Coronary artery (tissue), 2 donors: ENCODE measurements at places on chromosomes 16 and 17.

DNA sequence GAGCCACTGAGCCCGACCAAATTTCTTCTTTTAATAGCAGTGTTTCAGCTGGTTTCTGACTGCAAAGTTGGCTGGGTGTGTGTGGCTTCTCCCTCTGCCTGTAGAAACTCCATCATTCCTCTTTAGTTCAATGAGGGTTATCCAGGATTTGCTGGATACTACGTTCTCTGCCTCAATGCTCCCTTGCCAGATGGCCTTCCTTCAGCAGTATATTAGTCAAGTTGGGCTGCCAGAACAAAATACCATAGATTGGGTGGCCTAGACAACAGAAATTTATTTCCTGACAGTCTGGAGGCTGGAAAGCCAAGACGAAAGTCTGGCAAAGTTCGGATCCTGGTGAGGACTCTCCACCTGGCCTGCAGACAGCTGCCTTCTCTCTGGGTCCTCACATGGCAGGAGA lies 103.7 kb downstream of the NOG start:
- DNase-seq = no peak

- no peak for DNase-seq
Measured at GRCh38 chr16:11312718-11313492, 31.8 kb upstream of the PRM1 start.

GRCh38 chr16:57132470-57132869 lies 40.1 kb downstream of the CPNE2 start:
- no peak for DNase-seq

GRCh38 chr16:76287466-76287865 lies 10.3 kb downstream of the CNTNAP4 start:
- no peak for DNase-seq

GRCh38 chr16:89922477-89922883 lies 662 bp upstream of the TUBB3 start:
- DNase-seq = peak; percentile 91

DNA sequence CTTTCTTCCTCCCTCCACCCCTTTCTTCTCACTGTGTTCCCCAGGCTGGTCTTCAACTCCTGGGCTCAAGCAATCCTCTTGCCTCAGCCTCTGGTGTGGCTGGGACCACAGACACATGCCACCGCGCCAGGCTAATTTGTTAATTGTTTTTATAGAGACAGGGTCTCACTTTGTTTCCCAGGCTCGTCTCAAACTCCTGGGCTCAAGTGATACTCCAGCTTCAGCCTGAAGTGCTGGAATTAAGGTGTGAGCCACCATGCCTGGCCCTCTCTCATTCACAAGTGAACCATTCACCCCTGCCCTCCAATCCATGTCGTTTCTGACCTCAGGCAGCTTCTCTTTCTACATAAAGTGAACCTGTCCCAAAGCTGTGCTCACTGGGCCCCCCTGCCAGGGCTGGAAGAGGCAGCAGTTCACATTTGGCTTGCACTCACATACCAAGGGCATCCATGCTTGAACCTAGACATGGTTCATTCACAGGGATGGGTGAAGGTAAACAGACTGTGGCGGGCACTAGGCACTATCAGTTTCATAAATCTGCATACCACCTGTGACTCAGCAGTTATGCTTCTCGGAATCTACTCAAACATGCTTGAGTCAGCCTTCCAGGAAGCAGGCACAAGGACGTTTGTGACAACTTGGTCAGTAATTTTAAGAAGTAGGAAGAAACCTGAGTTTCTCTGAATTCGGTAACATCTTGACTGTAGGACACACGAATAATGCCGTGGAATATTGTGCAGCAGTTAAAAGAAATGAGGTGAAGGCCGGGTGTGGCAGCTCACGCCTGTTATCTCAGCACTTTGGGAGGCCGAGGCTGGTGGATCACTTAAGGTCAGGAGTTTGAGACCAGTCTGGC lies 6.0 kb upstream of the RNF213 start:
- DNase-seq = no peak

- peak; percentile 84 for DNase-seq
Measured at GRCh38 chr17:37490022-37490587, 414 bp downstream of the DUSP14 start.

DNA sequence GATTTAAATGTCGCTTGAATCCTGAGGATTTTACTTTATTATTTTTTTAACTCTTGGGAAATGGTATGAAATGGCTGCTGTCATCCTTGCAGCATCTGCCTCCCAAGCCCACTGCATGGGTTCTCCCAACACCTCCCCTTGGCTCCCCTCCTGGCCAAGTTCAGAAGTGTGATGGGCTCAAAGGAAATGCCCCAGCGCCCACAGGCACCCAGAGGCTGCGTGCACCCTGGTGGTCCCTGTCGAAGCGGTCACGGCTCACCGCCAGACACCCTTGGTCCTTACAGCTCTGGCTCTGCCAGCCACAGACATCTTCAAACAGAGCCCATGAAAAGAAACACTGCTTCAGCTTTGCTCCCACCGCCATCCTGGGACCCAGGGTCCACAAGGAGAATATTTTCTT lies 334.7 kb downstream of the SOX9 start:
- DNase-seq = no peak

- DNase-seq = no peak
Measured at GRCh38 chr17:22694362-22695227, 1002.3 kb downstream of the KCNJ18 start.

DNA sequence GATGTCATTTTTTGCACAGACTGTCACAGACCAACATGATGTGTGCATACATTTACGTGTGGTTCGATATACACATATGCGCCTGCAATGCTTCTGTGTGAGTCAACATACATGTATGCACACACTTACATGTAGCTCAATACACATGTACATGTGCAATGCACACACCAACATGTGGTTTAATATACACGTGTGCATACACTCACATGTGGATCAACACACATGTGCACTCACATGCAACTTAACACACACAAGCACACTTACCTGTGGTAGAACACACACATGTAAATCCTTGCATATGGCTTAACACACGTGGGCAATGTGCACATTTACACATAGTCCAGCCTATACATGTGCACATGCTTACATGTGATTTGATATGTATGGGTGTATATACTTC lies 97.5 kb downstream of the CYLD start:
- DNase-seq = no peak

GRCh38 chr17:63425483-63425882 lies 20.6 kb downstream of the CYB561 start:
- DNase-seq = peak; percentile 81

DNA sequence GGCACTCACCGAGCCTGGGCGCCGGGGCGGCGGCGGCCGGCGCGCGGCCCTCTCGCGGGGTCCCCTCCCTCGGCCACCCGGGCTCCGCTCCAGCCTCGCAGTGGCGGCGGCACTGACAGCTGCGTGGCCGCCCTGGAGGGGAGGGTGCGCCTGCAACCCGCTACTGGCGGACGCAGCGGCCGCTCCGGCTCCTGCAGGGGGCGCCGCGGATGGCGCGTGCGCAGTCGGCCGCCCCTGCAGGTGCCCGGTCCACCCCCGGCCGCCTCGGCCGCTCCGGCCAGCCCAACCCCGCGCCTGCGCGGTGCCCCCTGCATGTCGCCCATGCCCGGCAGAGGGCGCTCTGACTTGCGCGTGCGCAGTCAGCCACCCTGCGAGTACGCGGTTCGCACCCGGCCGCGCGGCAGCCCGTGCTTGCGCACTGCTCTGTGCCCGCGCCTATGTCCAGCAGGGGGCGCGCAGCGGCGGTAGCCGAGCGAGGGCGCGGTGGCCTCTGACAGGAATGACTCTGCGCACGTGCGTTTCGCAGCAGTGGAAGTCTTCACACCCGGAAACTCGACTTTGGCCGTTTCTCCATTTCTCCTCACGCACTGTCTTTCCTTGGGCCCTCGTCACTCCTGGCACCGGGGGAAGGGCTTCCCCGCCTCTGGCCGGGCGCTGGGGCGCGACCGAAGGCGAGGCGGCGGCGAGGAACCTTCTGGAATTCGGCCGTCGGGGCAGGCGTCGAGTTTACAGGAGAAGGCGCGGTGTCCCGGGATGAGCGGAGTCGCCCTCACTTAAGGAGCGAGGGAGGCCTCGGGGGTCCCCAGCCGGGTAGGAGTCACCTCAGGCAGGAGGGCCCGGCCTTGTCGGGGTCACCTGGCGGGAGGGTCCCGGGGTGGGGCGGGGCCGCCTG lies at the start of gene ABCA3:
Gene ABCA3 (minus strand): TSS at position 165 of the 892 bp plus-strand sequence. CDS start 14,262 bp downstream, outside the sequence.
- DNase-seq = peak; percentile 95

- DNase-seq = no peak
Measured at GRCh38 chr16:3553138-3553923, 23.9 kb downstream of the NLRC3 start.

DNA sequence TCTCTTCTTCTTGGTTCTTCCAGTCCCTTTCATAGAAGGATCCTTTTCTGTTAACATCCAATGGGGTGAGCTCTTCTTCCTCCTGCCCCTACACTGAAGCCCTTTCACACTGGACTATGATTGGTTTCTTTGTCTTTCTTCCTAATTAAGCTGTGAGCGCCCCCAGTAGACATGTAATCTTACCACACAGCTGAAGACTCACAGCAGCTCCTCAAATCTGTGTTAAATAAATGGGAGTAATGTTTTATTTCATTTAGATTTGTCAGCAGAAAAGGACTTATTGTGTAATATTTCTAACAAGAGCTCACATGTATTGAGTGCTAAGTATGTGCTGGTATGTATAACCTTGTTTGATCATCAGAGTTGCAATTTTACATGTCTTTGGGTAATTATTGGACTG lies 55.7 kb downstream of the TOX3 start:
- DNase-seq = no peak

- no peak for DNase-seq
Measured at GRCh38 chr16:57514371-57514770, 22.0 kb downstream of the CCDC102A start.

DNA sequence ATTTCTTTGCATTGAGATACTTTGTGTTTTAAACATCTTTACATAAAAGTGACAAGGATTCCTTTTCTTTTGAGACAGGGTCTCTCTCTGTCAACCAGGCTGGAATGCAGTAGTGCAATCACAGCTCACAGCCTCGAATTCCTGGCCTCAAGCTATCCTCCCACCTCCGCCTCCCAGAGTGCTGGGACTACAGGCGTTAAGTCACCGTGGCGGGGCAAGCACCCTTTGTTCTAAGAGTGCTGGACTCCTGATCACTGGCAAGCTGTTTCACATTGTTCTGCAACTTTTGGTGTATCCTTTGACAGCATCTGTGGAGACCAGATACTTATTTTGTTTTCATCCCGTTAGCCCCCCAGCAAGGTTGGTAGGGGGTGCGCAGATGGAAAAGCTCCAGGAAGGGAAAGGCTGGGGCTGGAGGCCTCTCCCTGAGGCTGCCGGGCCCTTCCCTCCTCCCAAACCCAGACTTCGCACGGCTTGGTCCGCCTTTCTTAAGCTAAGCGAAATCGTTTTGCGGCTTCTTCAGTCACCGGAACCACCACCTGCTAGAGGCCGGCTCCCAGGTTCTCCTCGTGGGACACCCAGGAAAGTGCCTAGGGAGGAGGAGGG lies 1.1 kb downstream of the ST6GALNAC2 start:
- DNase-seq = no peak

- DNase-seq = no peak
Measured at GRCh38 chr16:15741207-15741871, 91.3 kb downstream of the NDE1 start.

DNA sequence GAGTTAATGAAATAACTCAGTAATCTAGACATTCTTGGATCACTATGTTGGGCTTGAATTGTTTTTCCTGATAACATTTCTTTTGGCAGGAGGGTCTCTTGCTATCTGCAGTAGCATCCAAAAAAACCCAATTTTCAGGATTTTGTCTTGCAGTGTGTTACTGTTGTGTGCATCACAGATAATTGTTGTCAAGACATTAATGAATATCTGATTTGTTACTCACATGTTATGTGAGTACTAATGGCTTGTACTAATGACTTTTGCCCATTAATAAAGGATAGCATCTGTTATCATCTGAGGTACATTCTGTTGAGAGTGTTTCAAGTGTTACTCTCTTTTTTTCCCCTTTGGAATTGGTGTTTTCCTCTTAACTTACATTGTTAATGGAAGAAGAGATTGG lies 10.0 kb downstream of the PRKAR1A start:
- DNase-seq = no peak

DNA sequence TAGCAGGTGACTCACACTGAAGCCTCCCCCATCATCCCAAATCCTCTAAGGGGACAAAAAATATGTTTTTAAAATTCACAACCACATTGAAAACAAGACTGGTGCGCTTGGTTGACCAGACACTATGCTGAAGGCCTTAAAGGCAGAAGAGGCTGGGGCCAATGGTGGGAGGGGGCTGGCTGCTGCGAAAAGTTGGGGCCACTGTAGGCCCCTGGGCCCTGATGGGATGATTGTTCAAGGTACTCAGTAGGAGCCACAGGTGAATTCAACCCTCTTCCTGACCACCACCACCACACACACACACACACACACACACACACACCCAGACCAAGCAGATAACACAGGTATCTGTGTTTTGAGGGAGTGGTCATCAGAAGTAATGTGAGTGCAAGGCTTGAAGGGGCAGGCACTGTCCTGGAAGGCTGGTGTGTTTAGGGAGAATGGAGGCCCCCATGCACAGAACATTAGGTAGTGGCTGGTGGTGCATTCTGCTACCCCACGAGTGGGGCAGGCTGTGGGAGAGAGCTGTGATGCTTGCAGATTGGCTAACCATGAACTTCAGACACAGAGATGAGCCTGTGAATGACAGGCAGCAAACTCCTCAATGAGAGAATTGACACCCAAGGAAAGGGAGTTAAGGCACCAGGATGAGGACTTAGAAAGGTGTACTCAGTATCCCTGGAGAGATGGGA lies 55.0 kb downstream of the NT5M start:
- DNase-seq = peak; percentile 36

GRCh38 chr16:88389191-88389590 lies 6.4 kb downstream of the ZNF469 start:
- no peak for DNase-seq

DNA sequence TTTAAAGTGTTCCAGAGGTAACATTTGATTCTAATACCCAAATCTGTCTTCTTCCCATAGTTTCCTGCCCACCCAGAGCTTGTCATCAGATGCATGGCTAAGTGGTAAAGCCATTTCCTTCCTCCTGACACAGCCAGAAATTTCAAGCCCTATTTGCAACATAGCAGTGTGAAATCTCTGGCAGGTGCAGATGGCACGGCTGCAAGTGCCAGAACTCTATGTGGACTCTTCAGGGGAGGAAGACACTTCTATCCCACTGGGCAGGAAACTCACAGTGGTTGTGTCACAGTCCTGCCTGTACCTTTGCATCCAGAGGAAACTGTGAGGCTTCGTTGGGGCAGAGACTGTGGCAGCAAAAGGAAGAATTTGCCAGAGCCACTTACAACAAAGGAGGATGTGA lies 13.2 kb downstream of the DYNLRB2 start:
- no peak for DNase-seq

DNA sequence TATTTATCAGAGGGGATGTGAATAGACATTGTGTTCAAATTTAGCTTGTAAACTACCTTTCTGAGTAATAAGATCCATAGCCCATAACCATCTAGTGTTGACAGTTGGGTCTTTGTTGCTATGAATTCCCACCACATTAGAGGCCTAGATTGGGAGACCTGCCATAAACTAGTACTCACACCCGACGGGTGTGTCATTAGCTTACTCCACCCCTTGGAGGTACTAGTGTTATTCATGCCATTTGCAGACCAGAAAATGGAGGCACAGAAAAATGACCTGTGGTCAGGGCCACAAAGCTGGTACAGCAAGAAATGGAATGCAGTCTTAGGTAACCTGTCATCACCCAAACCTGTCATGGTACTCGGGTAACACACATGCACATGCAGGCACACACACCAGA lies 41.3 kb upstream of the BCAR1 start:
- no peak for DNase-seq

GRCh38 chr17:19290066-19290705 lies 53.0 kb downstream of the EPN2 start:
- DNase-seq = no peak
